ENCODE measurements at places on chromosomes 1 and 21. TPM values are rescaled to one million over a fixed set of nuclear protein-coding genes. Genes with fewer than 3 reads are reported as not detected.

Gene RHEX
- not detected for polyA plus RNA-seq

Gene IFI44L
- polyA plus RNA-seq, result 1.1 TPM

- DNase-seq, result no peak
- H3K27me3 ChIP-seq, result no peaks in the 10 kb centered on the region
- no peak overlapping the region for H3K27ac ChIP-seq
- peaks cover 12% of the 10 kb centered on the region for H3K4me1 ChIP-seq
- no peak overlapping the region for H3K4me3 ChIP-seq
Observed at GRCh38 chr1:211705467-211706091, 30.2 kb upstream of the NEK2 start.

DNA sequence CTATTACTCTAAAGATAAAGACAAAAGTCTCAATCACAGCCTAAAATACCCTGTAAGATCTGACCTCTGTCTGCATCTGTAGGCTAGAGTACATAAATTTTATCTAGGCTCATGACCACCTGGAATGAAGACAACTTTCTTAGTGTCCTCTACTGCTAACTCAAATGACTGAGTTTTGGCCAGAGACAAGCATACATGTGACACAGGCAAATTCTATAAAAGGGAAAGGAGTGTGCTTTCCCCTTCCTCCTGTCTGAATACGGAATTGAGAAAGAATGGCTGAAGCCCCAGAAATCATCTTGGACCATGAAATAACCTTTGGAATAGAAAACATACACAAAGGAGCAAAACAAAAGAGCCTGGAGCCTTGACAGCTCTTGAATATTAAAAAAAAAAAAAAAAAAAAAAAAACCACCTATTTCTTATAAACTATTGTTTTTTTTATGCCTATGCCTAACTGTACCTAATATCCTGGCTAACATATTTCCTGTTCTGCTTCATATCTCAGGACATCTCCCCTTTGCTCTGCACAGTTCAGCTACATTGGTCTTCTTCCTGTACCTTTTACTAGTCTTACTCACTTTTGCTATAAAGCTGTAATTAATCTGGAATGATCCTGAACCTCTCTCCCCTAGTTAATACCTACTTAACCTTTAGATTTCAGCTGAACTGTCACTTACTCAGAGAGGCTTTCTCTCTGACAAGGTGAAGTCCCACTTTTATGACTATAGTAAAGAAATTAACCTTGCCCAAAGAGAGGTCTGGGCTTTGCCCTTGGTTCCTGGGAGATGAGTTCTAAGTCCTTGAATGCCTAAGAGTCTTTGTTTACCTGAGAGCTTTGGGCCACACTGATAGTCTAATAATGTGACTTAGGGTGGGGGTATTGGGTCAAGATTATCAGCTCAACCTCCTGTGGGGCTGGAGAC, 16.1 kb downstream of the UCHL5 start:
- H3K36me3 ChIP-seq, result peaks cover 29% of the 10 kb centered on the region
- H3K4me1 ChIP-seq, result no peaks in the 10 kb centered on the region
- H3K27ac ChIP-seq, result no peak overlapping the region
- H3K27me3 ChIP-seq, result no peaks in the 10 kb centered on the region
- no peak for DNase-seq

DNA sequence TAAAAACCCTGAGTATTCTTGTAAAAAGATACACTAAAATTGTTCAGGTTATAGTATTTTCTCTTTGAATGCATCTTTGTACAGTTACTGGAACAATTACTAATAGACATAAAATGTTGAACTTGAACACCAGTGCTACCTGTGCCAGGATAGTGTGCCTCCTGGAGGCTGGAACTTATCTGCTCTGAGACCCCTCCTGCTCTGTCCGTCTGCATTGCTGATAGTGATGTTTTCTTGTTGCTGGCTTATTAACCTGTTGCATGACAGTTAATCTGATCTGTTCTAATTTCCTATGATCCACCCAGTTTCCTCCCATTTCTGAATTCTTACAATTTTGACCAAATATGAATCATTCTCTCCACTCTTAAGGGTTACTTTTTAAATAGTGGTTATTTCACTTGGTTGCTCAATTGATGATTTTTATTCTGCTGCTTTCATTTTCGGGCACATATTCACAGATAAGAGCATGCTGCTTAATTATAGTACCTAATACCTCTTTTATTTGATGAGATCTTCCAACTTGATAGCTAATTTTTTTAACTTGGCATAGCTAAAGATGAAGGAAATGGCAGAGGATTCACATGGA, 101.4 kb downstream of the CC2D1B start:
- H3K4me1 ChIP-seq, result no peaks in the 10 kb centered on the region
- H3K27ac ChIP-seq, result no peak overlapping the region
- H3K36me3 ChIP-seq, result peaks cover 6% of the 10 kb centered on the region
- no peak overlapping the region for H3K4me3 ChIP-seq
- no peaks in the 10 kb centered on the region for H3K27me3 ChIP-seq

Gene KRTAP12-2
- polyA plus RNA-seq, result not detected

DNA sequence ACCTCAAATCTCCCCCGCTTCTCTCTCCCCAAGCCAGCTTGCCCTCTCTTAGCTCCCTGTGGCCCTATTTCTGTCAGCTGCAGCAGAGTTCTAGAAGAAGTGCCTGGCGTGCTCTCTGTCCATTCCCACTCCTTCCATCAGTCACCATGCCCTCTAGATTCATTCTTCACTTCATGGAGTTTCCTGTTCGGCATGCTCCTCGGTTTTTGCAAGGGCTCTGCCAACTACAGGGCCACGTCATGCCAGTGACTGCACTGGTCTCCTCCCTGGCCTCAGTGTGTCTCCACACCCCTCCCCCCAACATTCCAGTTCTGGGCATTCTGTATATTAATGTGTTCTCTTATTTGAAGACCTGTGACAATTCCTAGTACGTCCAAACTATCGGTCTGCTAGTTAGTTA, 113.9 kb downstream of the SLC45A1 start:
- no peaks in the 10 kb centered on the region for H3K36me3 ChIP-seq
- DNase-seq, result no peak
- H3K4me3 ChIP-seq, result no peak overlapping the region
- H3K27ac ChIP-seq, result no peak overlapping the region

- H3K36me3 ChIP-seq, result no peaks in the 10 kb centered on the region
- no peak overlapping the region for H3K4me3 ChIP-seq
- no peaks in the 10 kb centered on the region for H3K4me1 ChIP-seq
- no peak for DNase-seq
- no peaks in the 10 kb centered on the region for H3K27me3 ChIP-seq
- H3K27ac ChIP-seq, result no peak overlapping the region
Observed at GRCh38 chr1:223118418-223118817, 24.6 kb downstream of the TLR5 start.

DNA sequence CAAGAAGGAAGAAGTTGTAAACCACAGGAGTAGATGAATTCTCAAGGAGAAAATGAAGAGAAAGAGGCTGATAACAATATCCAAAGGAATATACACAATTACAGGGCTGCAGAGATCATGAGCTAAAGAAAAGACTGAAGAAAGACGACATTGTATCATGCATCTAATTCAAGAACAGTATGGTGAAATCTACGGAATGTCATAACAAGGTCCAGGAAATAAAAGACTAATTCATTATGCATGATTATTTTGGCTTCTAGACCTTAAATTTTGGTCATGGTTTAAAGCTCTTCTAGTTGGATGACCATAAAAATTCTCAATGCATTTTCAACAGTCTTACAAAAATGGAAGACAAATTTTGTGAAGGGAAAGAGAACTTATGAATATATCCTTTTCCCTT, 71.7 kb downstream of the SH3GLB1 start:
- no peak overlapping the region for H3K4me3 ChIP-seq
- H3K27me3 ChIP-seq, result no peaks in the 10 kb centered on the region
- DNase-seq, result no peak
- no peaks in the 10 kb centered on the region for H3K36me3 ChIP-seq
- H3K4me1 ChIP-seq, result peaks cover 45% of the 10 kb centered on the region

DNA sequence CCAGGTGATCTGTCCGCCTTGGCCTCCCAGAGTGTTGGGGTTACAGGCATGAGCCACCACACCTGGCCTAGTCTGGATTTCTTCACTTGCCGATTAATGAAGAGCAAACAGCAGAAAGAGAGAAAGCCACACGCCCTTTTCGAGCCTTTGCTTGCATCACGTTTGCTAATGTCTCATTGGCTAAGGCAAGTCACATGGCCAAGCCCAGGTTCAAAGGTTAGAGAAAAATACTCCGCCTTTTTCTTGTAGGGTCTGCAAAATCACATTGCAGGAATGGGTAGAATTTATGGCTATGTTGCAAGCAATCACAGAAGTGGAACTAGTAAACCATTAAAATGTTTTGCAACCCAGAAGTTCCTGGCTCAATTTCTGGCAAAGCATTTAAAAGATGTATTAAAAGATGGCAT, 26.8 kb upstream of the BACH1 start:
- H3K27ac ChIP-seq, result no peak overlapping the region
- no peak for DNase-seq
- no peaks in the 10 kb centered on the region for H3K27me3 ChIP-seq
- H3K4me3 ChIP-seq, result no peak overlapping the region
- no peaks in the 10 kb centered on the region for H3K36me3 ChIP-seq

DNA sequence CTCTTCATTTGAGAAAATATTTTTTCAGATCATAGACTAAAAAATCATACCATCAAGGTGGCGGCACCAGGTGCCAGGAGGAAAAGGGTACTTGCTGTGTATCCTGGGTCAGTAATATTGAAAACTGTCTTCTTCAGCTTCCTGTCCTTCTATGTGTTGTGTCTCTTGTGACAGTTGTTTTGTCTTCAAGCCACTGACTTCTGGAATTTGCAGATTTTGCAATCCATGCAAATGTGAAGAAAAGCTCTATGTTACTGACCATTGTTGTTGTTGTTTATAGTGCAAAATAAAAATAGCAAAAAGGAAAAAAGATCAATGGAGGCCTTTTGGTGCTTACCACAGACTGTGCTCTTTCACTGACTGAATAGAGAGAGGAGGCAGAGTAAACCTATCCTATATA, 83.2 kb upstream of the RHOU start:
- no peaks in the 10 kb centered on the region for H3K36me3 ChIP-seq
- no peaks in the 10 kb centered on the region for H3K27me3 ChIP-seq

- no peaks in the 10 kb centered on the region for H3K4me1 ChIP-seq
- H3K4me3 ChIP-seq, result no peak overlapping the region
- peak; percentile 33 for DNase-seq
- no peaks in the 10 kb centered on the region for H3K27me3 ChIP-seq
- H3K36me3 ChIP-seq, result no peaks in the 10 kb centered on the region
- H3K27ac ChIP-seq, result no peak overlapping the region
Observed at GRCh38 chr1:101506541-101507164, 269.8 kb downstream of the S1PR1 start.

Gene IL24
- polyA plus RNA-seq, result not detected

Gene SH3BGR
- 1.1 TPM for polyA plus RNA-seq

DNA sequence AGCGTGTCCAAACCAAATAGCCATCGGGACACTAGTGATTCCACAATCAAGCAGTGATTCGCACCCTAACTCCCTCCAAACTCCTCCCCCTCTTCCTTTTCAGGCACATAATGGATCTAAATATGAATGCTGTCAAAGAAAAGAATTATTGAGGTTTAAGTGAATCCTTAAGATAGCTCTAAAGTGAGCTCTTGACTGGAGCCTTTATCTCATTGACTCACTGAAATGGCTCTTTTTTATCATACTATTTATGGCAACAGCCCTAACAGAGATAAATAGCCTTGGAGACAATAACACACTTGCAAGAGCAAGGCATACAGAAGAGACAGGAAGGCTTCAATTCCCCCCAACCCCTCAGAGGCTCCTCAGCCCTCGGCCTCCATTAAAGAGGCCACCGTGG, 143.3 kb downstream of the PLXNA2 start:
- peaks cover 24% of the 10 kb centered on the region for H3K36me3 ChIP-seq
- peaks cover 6% of the 10 kb centered on the region for H3K4me1 ChIP-seq

DNA sequence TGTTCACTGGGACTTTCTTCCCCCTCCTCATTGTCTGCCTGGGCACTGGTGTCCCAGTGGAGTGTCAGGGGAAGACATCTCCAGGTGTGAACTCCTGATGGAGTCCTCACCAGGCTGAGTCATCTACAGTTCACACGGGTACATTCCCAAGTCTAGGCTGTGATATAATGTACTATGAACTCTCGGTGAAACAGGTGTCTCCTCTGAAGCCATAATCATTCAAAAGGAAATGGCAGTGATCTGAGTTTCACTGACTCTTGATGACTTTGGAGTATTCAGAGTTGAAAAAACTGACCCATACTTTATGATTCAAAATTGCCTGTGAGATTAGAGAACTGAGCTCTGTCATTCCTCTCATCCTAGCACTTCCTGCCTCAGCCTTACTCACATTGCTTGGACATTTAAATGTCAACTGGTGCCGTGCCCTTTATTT, 9.1 kb downstream of the LAMC2 start:
- no peak overlapping the region for H3K4me3 ChIP-seq
- H3K36me3 ChIP-seq, result no peaks in the 10 kb centered on the region
- no peak for DNase-seq
- no peaks in the 10 kb centered on the region for H3K4me1 ChIP-seq

Gene LCE2A
- polyA plus RNA-seq, result not detected

Gene SLAMF8
- polyA plus RNA-seq, result not detected

- H3K4me1 ChIP-seq, result no peaks in the 10 kb centered on the region
- DNase-seq, result no peak
- H3K27ac ChIP-seq, result no peak overlapping the region
- H3K27me3 ChIP-seq, result no peaks in the 10 kb centered on the region
- no peaks in the 10 kb centered on the region for H3K36me3 ChIP-seq
Observed at GRCh38 chr21:46159841-46160656, 4.7 kb upstream of the FTCD start.

DNA sequence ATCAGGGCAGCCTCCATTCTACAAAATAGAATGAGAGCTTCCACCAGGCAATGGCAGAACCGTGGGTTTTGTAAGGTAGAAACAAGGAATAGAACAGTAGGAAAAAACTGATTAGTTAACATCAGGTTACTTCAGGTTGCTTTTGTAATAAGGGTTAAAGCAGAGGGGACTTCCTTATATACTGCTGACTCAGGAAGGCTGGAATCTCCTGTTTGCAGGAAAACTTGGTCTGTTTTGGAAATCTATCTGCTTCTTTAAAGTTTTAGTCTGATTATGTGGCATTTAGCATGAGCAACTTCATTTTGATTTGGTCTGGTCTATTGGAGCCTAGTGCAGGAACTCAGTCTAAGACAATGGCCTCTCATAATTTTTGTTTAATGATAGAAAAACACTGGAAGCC, 32.7 kb upstream of the RAB4A start:
- no peak overlapping the region for H3K27ac ChIP-seq
- no peak overlapping the region for H3K4me3 ChIP-seq
- no peaks in the 10 kb centered on the region for H3K36me3 ChIP-seq
- no peaks in the 10 kb centered on the region for H3K27me3 ChIP-seq
- no peaks in the 10 kb centered on the region for H3K4me1 ChIP-seq

GRCh38 chr1:42979896-42980800, 21.5 kb upstream of the SLC2A1 start:
- no peak overlapping the region for H3K27ac ChIP-seq
- no peak overlapping the region for H3K4me3 ChIP-seq
- DNase-seq, result no peak

Gene TGFB2
- polyA plus RNA-seq, result 2.4 TPM

Gene RAB7B
- 0.15 TPM for polyA plus RNA-seq

- no peak overlapping the region for H3K4me3 ChIP-seq
- DNase-seq, result no peak
- no peaks in the 10 kb centered on the region for H3K36me3 ChIP-seq
- H3K27me3 ChIP-seq, result no peaks in the 10 kb centered on the region
- peaks cover 3% of the 10 kb centered on the region for H3K4me1 ChIP-seq
Observed at GRCh38 chr1:212975111-212975918, 25.0 kb downstream of the VASH2 start.

All from SK-N-SH (cell line).